Endothelial cell (in vitro differentiated cells): ENCODE measurements at places on chromosomes 12 and 14.

DNA sequence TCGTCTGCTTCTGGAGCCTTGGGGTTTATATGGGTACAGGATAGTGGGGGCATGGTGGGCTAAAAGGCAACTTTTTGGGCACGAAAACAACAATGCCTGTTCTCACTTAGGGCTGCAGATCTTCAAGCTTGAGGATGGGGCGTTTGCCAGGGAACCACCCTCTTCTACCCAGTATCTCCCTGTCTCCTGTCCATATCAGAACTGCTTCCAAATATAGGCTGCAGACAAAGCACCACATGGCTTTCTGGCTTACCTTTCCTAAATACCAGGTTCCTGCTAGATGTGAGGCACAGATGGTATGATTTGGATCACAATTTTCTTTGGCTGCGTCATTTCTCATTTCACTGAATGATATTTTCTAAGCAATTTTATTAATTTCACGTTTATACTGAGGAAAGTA, 70.4 kb downstream of the CMAS start:
- no peak for DNase-seq

DNA sequence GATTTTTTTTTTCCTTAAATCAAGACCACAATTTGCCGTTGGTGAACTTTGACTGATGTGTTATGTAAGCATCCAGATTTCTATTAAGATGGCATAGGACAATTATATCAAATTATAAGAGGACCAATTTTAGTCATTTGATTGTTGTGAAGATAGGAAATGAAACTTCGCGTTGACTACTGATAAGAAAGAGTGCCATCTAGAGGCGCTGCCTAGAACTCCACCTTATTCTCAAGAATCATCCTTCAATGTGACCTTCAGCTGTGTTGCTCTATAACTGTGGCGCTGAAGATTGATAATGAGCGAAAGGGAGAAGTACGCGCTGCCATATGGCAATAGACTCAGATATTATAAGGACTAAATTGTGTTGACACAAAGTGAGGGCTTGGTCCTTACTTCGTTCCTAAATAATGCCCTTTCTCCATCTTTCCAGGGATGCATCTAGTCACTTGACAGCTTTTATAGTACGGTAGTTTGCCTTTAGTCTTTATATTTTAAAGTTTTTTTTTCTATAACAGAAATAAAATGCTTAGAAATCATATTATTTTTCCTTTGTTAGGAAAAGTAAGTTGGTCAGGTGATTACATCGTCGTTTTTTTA, 350.8 kb upstream of the STXBP6 start:
- DNase-seq: peak; percentile 57

- peak; percentile 45 for DNase-seq
Measured at GRCh38 chr12:80937391-80938238, at the start of gene LIN7A. TSS of gene LIN7A (minus strand) at chr12:80937934. CDS start at chr12:80937722, 212 bp downstream.

DNA sequence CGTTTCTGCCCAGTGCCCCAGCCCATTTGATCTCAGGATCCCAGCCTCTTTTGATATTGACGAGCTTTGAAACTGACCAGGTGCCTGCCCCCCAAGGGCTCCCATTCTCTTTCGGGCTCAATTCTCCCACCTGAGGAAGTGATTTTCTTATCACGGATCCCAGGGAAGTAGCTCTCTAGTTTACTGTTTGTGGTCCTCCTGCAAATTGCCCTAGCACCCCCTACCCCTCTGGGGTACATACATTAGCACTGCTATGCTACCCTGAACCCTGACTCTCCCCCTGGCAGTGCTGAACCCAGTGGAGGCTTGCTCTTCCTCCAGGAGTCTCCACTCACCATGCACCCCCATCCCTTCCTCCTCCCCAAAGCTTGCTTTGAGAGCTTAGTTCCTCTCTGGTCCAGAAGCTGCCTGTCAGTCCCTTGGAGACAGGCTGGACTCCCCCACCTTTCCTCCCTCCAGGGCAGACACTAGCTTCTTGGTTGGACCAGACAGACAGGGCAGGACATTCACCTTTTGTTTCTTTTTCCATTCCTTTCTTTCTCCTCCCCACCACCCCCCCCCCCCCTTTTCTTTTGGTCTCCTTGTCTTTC, 4.4 kb upstream of the TBX3 start:
- DNase-seq: no peak

GRCh38 chr12:131830914-131831571, 2.9 kb downstream of the MMP17 start:
- DNase-seq: no peak

- DNase-seq: no peak
Measured at GRCh38 chr14:34258318-34258717, 203.7 kb downstream of the SPTSSA start.

GRCh38 chr14:75280831-75281653, 2.4 kb downstream of the FOS start:
- DNase-seq: no peak

- DNase-seq: no peak
Measured at GRCh38 chr14:55946231-55946630, 172.0 kb upstream of the PELI2 start.

GRCh38 chr12:80620281-80620680, 87.2 kb upstream of the MYF6 start:
- DNase-seq: no peak

DNA sequence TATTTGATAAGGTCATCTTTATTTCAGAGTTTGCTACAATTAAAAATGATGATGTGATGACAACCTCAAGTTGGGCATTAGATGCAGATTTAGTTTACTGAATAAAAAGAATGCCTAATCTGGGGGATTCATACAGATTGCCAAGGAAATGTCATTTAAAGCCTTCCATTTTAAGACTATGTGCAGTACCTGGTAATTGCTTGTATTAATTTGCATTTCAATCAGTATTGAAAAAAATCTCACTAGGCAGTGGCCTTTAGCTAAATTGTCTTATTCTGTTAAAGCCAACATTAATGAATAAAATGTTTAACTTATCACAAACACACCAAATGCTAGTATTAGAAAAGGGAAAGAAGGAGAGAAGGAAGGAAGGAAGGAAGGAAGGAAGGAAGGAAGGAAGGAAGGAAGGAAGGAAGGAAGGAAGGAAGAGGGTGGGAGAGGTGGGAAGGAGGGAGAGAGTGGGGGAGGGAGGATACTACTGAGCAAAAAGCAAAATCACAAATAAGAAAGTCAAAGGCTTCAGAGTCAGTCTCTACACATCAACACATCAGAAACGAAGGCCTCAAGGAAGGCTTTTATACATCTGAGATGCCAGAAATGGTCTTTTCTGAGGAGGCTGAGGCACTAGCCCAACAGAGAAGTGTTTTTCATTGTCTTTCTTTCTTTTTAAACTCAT, 271.1 kb upstream of the CLEC14A start:
- DNase-seq: no peak

GRCh38 chr12:65100140-65100539, 21.0 kb downstream of the WIF1 start:
- peak; percentile 15 for DNase-seq

DNA sequence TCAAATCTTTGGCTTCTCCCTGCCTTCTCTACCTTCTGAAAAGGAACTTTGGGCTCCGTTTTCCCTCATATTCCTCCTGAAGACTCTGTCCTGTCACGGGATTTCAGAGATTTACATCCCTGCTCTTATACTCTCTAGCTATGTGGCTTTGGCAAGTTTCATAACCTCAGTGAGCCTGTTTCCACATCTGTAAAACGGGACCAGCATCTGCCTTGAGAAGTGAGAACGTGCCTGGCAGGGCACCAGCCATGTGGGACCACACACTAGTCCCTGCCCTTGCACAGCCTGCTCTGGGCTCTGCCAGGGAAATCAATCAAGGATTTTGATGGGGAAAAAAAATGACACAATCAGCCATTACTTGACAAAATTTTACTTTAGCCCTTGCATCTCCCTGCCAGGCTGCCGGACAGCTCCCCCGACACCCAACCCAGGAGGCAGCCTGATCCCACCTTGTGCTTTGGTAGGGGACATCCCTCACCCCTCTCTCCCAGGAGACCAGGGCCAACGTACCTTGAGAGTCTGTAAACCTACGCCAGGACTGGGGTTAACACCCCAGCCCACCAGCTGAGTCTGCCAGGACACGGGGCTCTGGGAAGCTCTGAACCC, 8.5 kb downstream of the PHETA1 start:
- DNase-seq: no peak
